ENCODE measurements at places on chromosomes 1 and 21. TPM values are rescaled to one million over a fixed set of nuclear protein-coding genes. Genes with fewer than 3 reads are reported as not detected.

DNA sequence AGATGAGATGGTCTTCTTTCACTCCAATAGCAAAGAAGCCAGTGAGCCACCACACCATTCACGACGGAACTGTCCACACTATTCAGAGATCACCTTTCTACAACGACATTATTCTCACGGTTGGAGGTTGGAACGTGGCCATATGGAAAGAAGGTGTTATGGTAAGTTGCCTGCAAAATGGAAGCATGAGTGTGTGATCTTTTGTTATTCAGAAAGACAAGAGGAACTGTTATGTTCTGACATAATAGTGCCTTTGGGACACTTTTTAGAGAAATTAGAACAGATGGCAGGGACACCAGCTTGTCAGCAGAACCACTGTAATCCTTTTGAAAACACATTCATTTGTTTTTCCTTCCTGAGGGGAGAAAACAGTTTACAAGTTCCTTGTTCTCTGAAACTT lies 75.8 kb upstream of the MCOLN3 start:
- no peak for DNase-seq

GRCh38 chr1:58660105-58660504 lies 39.8 kb downstream of the MYSM1 start:
- DNase-seq: no peak

GRCh38 chr1:163315773-163316374 lies 5.9 kb upstream of the NUF2 start:
- DNase-seq: no peak

GRCh38 chr1:53519421-53519820 lies 60.2 kb downstream of the DMRTB1 start:
- peak; percentile 64 for DNase-seq

GRCh38 chr1:5975133-5975880 lies 16.9 kb downstream of the NPHP4 start:
- no peak for DNase-seq

GRCh38 chr1:167670563-167670962 lies 40.5 kb downstream of the RCSD1 start:
- DNase-seq: no peak

DNA sequence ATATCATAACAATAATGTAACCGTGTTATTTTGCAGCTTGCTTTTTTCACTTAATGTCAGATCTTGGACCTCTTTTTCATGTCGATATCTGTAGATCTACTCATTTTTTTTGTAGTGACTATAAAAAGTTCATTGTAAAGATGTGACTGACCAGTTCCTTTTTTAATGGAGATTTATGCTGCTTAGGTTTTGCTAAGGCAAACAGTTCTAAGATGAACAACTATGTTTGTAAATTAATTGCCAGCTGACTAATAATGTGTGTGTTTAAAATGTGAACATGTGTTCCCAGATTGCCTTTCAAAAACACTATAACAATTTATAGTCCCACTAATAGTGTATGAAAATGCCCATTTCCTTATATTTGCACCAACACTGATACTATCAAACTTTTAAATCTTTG lies 18.1 kb upstream of the EPS8L3 start:
- no peak for DNase-seq

DNA sequence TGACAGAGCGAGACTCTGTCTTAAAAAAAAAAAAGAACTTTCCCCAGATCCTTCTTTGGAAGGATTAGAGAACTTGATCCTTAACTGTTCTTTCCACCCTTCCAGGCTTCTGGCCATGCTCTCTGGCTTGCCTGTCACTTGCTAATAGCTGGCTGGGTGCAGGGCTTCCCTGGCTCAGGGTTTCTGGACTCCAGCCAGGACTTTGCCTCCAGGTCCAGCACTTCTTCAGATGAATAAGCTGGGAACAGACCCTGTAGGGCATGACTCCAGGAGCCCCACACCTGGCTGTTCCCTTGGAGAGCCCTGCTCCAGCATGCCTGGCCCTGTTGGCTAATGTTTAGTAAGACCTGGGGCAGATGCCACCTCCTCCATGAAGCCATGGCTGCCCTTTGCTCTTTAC lies 3.3 kb upstream of the NT5C1A start:
- DNase-seq: no peak

- no peak for DNase-seq
These were observed 11.8 kb upstream of the SOD1 start for GRCh38 chr21:31647650-31648049.

- no peak for DNase-seq
These were observed 48.5 kb upstream of the OLIG2 start for GRCh38 chr21:32977216-32977615.

- DNase-seq: no peak
These were observed 109.0 kb downstream of the SGIP1 start for GRCh38 chr1:66642992-66643391.

- peak; percentile 89 for DNase-seq
These were observed 113.1 kb upstream of the IRF2BP2 start for GRCh38 chr1:234722904-234723720.

GRCh38 chr1:197178998-197179397 lies 32.5 kb upstream of the ASPM start:
- DNase-seq: no peak

DNA sequence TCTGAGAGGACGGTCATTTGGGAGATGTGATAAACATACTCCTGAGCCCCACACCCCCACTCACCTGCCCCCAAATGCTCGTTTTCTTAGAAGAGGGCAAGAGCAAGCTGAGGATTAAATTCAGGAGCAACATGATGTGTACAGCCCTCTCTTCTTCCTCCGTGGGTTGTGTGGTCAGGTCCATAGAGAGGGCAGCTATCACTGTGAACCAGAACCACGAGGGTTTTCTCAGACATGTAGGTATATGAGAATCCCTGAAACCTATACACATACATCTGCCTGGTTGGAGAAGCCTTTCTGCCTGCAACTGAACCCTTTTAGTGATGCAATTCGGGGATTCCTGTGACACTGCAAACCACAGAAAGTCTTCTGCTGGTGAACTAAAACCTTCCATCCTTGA lies 38.9 kb downstream of the PGM1 start:
- DNase-seq: no peak

SLAMF6 gene
- 4.2 TPM for total RNA-seq

KIF26B gene
- total RNA-seq: 1.8 TPM

LCE2C gene
- not detected for total RNA-seq

FAM151A gene
- total RNA-seq: not detected

Data from upper lobe of left lung (tissue), 6 donors.